ENCODE measurements at places on chromosomes 1 and 21. TPM values are rescaled to one million over a fixed set of nuclear protein-coding genes. Genes with fewer than 3 reads are reported as not detected.

GRCh38 chr21:26565546-26565945 is 7.5 kb downstream of the CYYR1 start:
- DNase-seq = no peak

DNA sequence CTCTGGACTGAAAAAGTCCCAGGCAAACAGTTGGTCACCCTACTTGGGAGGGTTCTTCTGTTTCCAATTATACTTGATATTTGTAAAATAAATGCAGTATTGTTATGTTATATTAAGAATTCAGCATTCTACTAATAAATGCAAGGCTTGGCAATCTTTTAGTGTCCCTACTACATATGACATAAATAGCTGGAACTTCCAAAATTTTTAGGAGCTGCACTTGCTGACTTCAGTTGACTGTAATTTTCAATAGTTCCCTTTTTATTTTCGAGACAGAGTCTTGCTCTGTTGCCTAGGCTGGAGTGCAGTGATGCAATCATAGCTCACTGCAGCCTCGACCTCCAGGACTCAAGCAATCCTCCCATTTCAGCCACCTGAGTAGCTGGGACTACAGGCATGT is 20.0 kb downstream of the FOXD3 start:
- DNase-seq = no peak

GRCh38 chr1:172287208-172287607 is 133.3 kb upstream of the C1orf105 start:
- DNase-seq = peak; percentile 57

The TMOD4 gene
- not detected for total RNA-seq

The C1orf167 gene
- total RNA-seq = not detected

DNA sequence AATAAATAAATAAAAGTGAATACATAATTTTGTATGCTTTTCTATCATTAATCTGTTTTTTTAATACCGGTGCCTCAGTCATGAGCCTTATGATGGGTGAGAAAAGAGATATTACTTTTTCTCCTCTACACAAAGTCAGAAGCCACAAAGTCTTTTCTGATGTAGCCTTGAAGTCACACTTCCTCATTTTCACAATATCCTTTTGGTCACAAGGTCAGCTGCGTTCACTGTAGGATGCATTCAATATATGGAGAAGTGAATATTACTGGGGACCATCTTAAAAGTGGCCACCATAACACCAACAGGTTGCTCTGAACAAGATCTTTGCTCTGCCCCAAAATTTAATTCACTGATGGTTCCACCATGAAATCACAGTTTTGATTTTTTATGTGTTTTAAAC is 83.3 kb upstream of the TNR start:
- DNase-seq = no peak

The AIRE gene
- 0.86 TPM for total RNA-seq

GRCh38 chr1:101474039-101474665 is 237.3 kb downstream of the S1PR1 start:
- no peak for DNase-seq

- DNase-seq = no peak
Measured at GRCh38 chr1:32345289-32345827, 9.3 kb upstream of the MARCKSL1 start.
